ENCODE measurements at places on chromosomes 16 and 17.

DNA sequence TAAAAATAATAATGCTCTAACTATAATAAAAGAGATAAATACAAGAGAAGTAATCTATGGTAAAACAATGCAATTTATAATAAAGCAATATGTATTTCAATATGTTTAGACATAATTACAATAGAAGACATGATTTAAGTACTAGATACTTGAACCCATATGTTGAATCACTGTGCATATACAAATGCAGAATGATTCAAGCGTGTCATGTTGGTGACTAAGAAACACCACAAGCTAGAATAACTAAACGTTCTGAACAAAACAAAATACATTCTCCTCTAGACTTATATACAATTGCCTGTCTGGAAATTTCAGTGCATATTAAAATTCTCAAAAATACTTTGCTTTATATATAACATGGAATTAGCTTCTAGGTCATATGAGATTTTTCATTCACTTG lies 11.2 kb downstream of the TADA2A start:
- no peak for DNase-seq

GRCh38 chr17:13429201-13429600 lies 172.5 kb downstream of the HS3ST3A1 start:
- no peak for DNase-seq

DNA sequence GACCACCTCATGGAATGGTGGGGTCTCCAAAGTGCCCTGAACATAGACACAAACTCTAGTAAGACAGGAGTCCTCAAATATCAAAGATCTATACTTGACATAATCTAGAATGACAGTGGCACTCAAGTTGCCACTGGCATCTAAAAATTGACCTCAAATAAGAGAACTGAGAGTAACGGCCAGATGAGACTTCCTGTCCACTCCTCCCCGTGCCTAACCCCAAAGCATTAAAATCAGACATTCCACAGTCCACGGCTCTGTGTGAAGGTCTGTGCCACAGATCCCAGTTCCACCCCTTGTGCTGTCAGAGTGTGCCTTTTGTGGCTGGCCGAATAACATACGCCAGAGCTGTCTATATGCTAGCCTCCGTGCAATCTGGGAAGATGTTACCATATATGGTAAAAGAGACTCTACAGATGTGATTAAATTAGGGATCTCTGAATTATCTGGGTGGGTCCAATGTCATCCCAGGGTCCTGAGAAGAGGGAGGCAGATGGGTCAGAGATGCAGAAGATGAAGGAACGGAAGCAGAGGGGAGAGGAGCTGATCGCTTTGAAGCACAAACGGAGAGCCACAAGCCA lies 21.0 kb upstream of the EVPL start:
- no peak for DNase-seq

DNA sequence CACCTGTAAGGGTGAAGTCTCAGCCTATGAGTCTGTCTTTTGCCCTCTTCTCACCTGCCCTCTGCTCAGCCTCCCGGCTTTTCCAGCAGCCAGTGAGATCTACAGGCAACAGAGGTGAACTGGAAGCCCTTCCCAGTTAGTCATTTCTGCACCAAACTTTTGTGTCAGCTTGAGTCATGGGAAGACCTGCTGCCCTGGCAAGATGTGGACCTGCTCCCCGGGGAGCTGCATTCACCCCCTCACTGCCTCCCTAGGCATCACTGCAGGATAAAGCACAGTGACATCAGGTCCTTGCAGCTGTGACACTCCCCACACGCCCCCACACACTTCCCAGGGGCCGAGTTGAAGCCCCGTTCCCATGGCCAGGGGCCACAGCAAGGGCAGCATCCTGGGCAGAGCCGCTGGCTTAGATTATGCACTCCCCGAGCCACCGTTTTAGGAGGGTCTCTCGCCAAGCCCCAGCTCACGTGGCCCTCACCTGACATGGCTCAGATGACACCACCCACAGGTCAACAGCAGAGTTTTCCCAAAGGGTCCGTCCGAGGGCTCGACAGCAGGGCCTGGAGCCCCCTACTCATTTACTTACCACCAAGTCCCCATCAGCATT lies 6.5 kb upstream of the ABR start:
- no peak for DNase-seq

GRCh38 chr17:8995711-8996110 lies 25.6 kb upstream of the NTN1 start:
- no peak for DNase-seq

- no peak for DNase-seq
These were observed 141.4 kb downstream of the PMP22 start for GRCh38 chr17:15123593-15124263.

- DNase-seq = no peak
These were observed 5.5 kb upstream of the PRKCB start for GRCh38 chr16:23830276-23830675.

- DNase-seq = no peak
These were observed 140.2 kb upstream of the ADAMTS18 start for GRCh38 chr16:77574867-77575624.
